Cortex of kidney (tissue), 1 donor: ENCODE measurements at places on chromosomes 1 and 21.

DNA sequence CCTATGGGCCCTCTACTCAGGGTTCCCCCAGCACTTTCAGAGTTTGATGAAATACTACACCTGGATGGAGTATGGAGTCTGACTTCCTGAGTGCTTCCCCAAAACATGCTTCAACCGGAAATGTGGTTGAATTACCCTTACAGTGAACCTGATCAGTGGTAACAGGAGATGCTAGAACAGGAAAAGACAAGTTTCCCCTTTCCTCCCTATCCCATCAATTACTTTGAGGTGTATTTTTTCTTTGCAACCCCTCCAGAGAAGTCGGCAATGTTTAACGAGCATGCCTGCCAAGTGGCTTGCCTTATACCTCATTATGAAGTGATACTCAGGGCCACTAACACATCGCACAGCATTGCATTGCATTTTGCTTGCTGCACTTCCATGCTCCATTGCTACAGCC is 7.0 kb downstream of the KRTAP15-1 start:
- no peak for DNase-seq

DNA sequence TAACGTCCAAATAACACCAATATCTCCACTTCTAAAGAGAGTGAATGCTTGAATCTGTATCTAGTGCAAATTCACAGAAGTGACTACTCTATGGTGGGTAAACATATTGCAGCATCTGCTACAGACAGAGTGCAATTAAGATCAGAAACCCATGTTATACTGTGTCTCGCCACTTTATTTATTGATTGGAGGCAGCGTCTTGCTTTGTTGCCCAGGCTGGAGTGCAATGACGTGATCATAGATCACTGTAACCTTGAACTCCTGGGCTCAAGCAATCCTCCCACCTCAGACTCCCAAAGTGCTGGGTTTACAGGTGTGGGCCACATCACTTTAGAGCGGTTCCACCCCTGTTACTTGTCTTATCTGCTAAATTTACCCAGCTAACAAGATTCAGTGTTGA is 57.0 kb downstream of the HLCS start:
- DNase-seq: no peak

GRCh38 chr21:16040601-16041000 is 310.8 kb downstream of the USP25 start:
- DNase-seq: no peak

GRCh38 chr1:111441573-111442192 is 7.4 kb downstream of the WDR77 start:
- DNase-seq: no peak

GRCh38 chr1:161044535-161044907 is 1.3 kb downstream of the USF1 start:
- no peak for DNase-seq

DNA sequence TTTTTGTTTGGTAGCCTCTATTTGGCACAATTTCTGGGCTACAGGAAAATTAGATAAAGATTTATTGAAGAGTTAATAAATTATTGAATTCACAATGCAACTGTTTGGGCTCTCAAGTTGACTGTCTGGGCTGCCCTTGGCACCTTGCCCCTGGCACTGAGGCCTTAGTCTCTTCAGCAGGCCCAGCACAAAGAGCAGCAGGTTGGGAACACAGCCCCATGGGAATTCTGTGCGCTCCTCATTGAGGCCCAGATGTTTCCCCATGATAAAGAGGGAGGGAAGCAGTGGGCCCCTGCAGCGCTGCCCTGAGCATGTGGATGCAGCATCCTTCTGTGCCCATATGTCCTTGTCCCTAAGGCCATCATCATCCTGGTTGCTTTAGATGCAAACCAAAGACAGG is 2.9 kb downstream of the CRNN start:
- no peak for DNase-seq

- DNase-seq: no peak
Observed at GRCh38 chr1:26084091-26084561, 16.7 kb upstream of the TRIM63 start.

- no peak for DNase-seq
Observed at GRCh38 chr1:36511804-36512798, 29.4 kb upstream of the CSF3R start.

GRCh38 chr1:14738235-14738634 is 139.8 kb downstream of the KAZN start:
- DNase-seq: no peak

GRCh38 chr1:54502342-54502741 is 45.7 kb upstream of the ACOT11 start:
- DNase-seq: no peak

DNA sequence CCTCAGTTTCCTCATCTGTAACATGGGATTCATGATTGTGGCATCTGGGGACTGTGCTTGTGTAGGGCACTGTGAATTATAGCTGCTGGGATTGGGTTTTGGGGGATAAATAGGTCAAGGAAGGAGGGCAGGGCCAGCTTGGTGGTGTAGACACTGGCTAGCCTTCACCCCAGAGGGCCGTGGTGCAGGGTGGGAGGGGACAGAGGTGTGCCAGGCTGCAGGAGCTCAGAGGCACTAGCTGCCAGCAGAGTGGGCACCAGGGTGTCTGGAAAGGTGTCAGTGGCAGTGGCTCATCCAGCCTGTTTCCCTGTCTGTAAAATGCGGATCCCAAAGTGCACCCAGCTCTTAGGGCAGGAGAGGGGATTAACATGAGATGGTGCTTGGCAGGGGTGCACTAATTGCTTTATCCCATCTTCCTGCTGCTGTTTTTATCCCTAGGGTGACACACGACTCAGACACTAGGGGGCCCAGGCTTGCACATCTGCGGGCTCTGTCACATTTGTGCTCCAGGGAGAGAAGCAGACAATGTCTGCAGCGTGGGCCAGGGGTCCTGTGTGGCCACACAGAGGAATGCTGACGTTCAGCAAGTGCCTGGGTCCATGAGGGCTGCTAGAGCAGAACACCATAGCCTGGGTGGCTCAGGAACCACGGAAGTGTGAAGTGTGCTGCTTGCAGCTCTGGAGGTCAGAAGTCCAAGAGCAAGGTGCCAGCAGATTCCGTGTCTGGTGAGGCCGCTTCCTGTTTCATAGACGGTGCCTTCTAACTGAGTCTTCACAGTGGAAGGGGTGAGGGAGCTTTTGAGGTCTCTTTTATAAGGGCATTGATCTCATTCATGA is 19.3 kb downstream of the OBSCN start:
- no peak for DNase-seq

GRCh38 chr1:30934613-30935012 is 26.1 kb upstream of the SDC3 start:
- no peak for DNase-seq

GRCh38 chr1:86205741-86206140 is 49.2 kb upstream of the COL24A1 start:
- DNase-seq: no peak

DNA sequence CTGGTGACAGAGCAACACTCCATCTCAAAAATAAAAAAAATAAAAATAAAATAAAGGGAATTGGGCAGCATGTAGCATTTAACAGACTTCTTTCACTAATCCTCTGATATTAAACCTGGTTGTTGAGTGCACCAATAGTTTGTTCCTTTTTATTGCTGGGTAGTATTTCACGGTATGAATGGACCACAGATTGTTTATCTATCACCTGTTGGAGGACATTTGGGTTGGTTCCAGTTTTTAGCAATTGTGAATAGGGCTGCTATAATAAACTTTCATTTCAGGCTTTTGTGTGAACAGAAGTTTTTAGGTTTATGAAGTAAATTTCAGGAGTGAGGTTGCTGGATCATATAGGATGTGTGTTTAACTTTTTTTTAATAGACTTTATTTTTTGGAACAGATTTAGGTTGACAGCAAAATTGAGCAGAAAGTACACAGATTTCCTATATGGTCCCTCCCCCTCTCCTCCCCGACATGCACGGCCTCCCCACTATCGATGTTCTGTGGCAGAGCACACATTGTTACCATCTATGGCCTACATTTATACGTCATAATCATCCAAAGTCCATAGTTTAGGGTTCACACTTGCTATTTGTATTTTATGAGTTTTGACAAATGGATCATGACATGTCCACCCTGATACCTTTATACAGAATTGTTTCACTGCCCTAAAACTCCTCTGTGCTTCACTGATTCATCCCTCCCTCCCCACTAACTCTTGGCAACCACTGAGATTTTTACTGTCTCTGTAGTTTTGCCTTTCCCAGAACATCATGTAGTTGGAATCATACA is 66.1 kb upstream of the TMPRSS2 start:
- no peak for DNase-seq

- DNase-seq: no peak
Observed at GRCh38 chr1:55140546-55140983, 74.6 kb downstream of the USP24 start.

GRCh38 chr1:115330480-115331013 is 7.5 kb downstream of the NGF start:
- DNase-seq: no peak

DNA sequence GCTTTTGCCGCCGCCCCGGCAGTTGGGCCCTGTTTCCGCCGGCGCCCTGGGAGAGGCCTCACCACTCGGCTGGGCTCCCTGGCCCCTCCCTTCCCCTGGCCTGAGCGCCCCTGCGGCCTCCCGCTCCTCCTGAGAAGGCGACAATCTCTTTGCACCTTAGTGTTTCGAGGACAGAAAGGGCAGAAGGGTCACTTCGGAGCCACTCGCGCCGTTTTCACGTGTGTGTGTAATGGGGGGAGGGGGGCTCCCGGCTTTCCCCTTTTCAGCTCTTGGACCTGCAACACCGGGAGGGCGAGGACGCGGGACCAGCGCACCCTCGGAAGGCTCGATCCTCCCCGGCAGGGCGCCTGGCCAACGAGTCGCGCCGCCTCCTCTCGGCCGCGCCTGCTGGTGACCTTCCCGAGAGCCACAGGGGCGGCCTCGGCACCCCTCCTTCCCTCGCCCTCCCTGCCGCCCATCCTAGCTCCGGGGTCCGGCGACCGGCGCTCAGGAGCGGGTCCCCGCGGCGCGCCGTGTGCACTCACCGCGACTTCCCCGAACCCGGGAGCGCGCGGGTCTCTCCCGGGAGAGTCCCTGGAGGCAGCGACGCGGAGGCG is 432 bp upstream of the SIM2 start:
- DNase-seq: no peak

DNA sequence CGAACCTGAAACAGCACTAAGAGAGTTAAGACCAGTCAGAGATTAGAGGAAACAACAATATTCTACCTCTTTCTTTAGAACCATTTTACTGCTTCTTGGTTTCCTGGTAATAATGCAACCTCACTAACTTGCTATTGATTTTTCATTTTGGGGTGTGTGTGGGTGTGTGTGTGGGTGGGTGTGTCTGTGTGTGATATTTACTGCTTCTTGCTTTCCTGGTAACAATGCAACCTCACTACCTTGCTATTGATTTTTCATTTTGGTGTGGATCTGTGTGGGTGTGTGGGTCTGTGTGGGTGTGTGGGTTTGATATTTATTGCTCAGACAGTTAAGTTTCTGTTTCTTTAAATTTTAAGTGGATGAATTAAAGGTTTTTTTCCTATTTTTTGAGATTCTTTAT is 208.8 kb downstream of the LRRC7 start:
- DNase-seq: no peak

GRCh38 chr1:13864760-13865159 is 164.8 kb downstream of the PRDM2 start:
- DNase-seq: no peak

- DNase-seq: no peak
Observed at GRCh38 chr1:14602136-14602535, 3.7 kb downstream of the KAZN start.

GRCh38 chr1:68777851-68778250 is 281.0 kb upstream of the DEPDC1 start:
- no peak for DNase-seq

- no peak for DNase-seq
Observed at GRCh38 chr1:83846138-83846537, 152.8 kb downstream of the TTLL7 start.

DNA sequence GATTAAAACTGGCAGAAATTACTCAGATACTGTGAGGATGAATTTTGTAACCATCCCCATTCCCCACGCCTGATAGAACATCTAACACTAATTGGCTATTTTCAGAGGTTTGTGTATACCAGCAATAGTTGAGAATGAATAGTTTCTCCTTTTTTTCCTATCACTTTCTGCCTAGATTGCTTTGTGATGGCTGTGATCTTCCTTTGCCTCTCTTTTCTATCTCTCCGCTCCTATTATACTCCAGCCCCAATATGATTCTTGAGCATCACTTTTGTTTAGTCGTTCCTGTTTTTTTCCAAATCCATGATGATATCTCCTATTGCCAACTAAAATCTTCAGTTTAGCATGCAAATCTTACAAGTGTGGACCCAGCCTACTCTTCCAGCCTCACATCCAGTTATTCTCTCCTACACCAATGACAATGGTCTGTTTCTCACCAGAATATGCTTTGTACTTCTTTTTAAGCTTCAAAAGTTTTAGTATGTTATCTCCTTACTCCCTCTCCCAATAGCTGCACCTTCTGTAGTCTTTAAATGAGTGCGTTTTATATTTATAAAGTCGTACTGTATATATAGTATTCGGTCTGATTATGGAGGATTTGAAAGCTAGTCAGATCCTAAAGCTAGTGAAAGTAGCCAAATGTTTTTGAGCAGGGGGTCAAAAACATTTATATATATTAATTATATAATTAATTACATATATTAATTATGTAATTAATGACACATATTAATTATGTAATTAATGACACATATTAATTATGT is 25.2 kb downstream of the MAGI3 start:
- no peak for DNase-seq

GRCh38 chr1:19654386-19654785 is 10.3 kb downstream of the NBL1 start:
- DNase-seq: no peak

- DNase-seq: no peak
Observed at GRCh38 chr21:45575993-45576837, 34.0 kb upstream of the SLC19A1 start.

- no peak for DNase-seq
Observed at GRCh38 chr21:17667256-17667655, 54.6 kb upstream of the BTG3 start.

- DNase-seq: no peak
Observed at GRCh38 chr1:85201340-85202091, 700 bp upstream of the SYDE2 start.

DNA sequence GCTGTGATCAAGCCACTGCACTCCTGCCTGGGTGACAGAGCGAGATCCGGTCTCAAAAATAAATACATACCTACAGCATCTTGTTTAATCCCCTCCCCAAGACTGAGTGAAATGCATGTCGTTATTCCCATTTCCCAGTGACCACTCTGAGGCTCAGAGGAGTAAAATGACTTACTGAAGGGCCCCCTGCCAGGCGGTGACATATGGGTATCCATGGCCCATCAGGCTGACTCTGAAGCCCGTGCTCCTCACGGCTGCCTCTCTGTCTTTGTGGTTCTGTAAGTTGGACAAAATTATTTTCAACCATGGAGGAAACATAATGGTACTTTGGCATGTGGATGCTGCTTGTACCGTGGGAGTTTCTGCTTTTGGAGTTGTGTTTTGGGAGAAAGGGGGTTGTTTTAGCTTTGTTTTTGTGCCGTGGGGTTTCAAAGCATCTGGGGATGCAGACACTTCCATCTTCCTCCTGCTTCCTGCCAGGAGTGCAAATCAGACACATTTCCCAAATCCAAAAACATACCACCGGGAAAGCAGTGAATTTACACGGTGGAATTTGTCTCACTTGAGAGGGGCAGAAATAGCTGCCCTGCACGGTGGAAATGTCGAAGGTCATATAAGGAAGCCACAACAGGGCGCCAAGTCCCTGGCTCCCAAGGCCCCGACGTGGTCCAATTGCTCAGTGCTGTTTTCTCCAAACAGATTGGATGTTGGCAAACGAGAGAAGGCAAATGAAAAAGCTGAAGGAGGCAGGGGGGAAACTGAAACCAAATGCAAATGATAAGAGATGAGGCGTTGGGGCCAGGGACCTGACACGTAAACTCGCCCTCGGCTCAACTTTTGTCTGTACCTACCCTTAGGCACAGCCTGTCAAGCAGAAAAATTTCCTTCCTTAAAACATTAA is 17.1 kb upstream of the PINK1 start:
- DNase-seq: no peak
